ENCODE measurements at places on chromosomes 5 and 9.

GRCh38 chr5:84602371-84602771 lies 217.7 kb upstream of the EDIL3 start:
- no peak for DNase-seq

DNA sequence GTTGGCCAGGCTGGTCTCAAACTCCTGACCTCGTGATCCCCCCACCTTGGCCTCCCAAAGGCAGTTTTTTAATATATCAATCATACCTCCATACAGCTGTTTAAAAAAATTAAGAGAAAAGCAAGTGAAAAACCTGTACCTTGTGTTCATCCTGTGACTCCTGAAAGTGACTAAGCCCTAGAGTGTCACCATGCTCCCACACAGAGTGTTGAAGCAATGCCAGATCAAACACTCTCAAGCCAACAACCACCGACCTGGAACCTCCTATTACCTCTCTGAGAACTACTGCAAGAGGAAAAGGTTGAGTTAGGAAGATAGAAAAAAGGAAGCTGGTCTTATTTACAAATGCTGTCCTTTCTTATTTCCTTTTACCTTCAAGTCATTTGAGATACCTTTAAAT lies 123.5 kb downstream of the RASEF start:
- no peak for DNase-seq

DNA sequence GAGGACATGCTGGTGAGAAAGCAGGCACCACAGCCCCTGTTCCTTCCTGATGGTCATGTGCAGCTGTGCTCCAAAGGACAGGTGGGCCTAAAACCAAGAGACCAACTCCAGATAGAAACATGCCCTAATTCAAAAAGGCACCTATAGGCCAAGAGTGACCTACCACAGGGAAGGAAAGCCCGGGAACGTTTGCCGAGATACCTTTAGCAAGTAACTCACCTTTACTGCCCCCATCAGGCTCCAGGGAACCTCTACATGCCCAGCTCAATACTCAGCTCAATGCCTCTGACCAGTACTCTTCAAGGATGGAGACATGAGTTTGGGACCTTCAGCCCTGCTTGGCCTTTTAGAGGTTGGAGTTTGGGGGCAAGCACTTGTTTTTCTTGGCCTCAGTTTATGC lies 172.8 kb upstream of the FSTL4 start:
- DNase-seq, result no peak

GRCh38 chr5:127893232-127893631 lies 190.0 kb downstream of the CCDC192 start:
- no peak for DNase-seq

GRCh38 chr9:82894961-82895821 lies 167.8 kb downstream of the RASEF start:
- no peak for DNase-seq

DNA sequence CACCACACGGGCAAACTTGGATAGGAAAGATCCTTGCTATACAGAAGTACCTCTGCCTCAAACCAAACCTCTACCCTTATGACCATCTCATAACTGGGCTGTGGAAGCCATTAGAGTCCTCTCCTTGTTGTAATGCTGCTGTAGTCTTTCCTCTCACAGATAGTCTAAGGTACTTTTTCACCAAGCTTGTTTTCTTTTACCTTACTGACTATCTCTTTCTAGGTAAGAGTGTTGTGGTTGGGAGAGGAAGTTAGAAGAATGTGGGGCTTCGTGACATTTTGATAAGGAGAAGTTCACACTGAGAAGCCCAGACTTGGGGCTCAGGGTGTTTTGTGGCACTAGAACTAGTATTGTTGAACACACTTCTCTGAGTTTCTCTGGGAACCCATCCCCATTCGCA lies 8.9 kb downstream of the CFAP95 start:
- no peak for DNase-seq

GRCh38 chr5:73363911-73364730 lies 84.5 kb downstream of the FOXD1 start:
- no peak for DNase-seq

GRCh38 chr9:109488791-109489492 lies 9.2 kb downstream of the PTPN3 start:
- DNase-seq, result no peak

DNA sequence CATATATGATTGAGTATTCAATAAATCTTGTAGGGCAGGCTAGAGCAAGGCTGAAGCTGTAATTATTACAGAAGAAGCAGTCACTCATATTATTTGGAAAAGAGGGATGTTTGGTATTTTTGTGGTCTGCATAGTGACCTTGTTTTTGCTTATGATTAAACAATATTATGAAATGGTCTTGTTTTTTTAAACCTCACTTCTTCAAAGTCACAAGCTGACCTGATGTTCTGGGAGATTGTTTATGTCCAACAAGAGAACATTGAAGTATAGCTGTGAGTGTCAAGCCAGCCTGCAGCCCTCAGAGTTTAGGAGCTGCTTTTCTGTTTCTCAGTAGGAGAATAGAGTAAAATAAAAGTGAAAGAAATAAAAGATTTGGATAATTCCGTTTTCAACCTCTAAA lies 342.2 kb downstream of the LRRC70 start:
- DNase-seq, result no peak

- DNase-seq, result no peak
Observed at GRCh38 chr9:85248514-85249312, 493.0 kb downstream of the AGTPBP1 start.

GRCh38 chr9:75903785-75904360 lies 13.4 kb downstream of the PCSK5 start:
- DNase-seq, result no peak

- no peak for DNase-seq
Observed at GRCh38 chr5:179806250-179807048, at the start of gene MGAT4B. Gene MGAT4B, minus strand, starts transcription at chr5:179806866. Its CDS starts 283 bp downstream, at chr5:179806583.

DNA sequence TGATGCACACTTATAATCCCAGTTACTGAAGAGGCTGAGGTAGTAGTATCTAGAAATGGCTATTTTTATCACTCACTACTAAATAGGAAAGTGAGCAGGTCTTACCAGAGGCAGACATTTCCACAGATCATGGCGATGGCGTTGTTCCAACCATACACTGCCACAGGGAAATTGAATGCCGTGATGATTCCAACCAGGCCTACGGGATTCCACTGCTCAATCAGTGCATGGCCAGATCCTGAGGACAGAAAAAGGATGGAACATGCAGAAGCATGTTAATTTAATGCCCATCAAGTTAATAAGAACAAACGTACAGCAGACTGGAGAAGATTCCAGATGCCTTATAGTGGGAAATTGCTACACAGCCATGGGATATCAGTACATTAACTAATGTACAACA lies 18.0 kb downstream of the ALDH7A1 start:
- DNase-seq, result no peak

- no peak for DNase-seq
Observed at GRCh38 chr9:96115836-96116235, 186.1 kb downstream of the HSD17B3 start.

GRCh38 chr5:84260939-84261338 lies 123.7 kb downstream of the EDIL3 start:
- DNase-seq, result no peak

- DNase-seq, result no peak
Observed at GRCh38 chr5:173592050-173592669, 24.3 kb downstream of the BOD1 start.

All from vagina (tissue), 2 donors.